ENCODE measurements at places on chromosomes 1 and 21.

DNA sequence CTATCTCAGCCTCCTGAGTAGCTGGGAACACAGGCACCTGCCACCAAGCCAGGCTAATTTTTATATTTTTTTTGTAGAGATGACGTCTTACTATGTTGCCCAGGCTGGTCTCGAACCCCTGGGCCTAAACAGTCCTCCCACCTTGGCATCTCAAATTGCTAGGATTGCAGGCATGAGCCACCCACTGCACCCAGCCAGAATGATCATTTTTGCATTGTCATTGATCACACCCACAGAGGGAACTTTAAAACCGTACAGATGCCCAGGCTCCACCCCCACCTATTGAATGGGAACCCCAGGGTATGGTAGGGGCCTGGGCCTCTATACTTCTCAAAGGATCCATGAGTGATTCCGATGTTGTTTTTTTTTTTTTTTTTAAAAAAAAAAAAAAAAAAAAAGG, 36.7 kb downstream of the ETNK2 start:
- ATAC-seq = no peak

- ATAC-seq = no peak
Measured at GRCh38 chr1:109391157-109391556, 6.6 kb downstream of the SORT1 start.

GRCh38 chr1:197103300-197103699, 36.2 kb upstream of the F13B start:
- ATAC-seq = no peak

GRCh38 chr1:196466654-196467053, 141.6 kb downstream of the KCNT2 start:
- no peak for ATAC-seq

DNA sequence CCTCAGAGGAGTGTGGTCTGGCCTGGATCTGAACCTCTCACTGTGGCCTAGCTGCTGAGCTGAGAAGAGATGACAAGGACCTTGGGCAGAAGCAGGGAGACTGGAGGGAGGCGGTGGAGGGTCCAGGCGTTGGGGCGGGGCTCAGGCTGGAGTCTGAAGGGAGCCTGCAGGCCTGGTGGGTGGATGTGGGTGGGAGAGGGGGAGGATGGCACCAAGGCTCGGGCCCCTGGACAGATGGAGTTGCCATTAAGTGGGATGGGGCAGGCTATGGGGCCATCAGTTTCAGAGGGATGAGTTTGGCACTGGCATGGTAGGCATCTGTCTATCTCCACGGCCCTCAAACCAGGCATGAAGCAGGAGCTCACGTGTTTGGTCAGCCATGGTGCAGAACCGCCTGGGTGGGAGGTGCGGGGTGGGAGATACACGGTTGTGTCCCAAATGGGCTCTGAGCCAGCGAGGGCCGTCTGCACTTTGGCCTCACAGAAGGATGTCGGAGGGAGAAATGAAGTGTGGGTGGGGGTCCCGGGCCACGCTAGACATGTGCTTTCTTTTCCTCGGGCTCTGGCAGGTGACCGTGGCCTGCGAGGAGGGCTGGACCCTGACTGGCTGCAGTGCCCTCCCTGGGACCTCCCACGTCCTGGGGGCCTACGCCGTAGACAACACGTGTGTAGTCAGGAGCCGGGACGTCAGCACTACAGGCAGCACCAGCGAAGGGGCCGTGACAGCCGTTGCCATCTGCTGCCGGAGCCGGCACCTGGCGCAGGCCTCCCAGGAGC, 23.6 kb downstream of the PCSK9 start:
- ATAC-seq = no peak

GRCh38 chr1:206935491-206936067, 10.7 kb downstream of the PIGR start:
- ATAC-seq = peak; percentile 47

DNA sequence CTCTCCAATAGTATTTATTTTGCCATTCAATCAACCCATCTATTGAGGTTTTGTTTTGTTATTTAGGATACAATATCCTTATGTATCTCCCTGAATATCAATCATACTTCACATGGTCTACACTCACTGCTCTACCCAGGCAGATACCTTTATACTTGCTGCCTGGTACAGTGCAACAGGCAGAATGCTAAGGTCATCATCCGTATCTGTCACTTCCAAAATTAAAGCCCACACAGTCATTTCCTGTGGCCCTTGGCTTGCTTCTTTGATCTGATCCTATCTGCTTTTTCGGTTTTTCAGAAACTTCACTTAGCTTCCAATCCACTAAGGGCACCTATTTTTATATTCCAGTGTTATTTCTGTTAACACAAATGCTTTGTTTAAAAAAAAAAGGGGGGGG, 22.3 kb upstream of the ZZZ3 start:
- ATAC-seq = no peak

DNA sequence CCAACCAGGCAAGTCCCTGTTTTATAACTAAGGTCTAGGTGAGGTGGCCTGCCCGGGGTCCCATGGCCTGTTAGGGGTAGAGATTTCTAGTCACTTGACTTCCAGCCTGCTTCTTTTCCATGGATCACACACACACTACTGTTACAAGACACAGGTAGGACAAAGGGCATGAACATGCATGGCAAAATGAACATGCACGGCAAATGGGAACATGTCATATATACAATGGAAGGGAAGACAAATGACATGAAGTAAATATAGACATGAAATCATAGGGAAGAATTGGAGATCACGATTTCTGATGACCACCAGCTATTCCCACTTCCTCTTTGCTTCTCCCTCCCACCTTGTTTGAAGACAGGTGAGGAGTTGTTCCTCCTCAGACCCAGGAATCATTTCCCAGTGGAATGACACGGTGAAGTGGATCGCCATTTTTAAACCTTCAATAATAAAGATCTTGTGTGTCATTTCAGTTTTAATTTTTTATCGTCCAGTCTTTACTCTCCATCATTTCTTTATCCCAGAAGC, 47.6 kb upstream of the ATF3 start:
- ATAC-seq = no peak

- ATAC-seq = no peak
Measured at GRCh38 chr1:184028854-184029623, 8.5 kb downstream of the COLGALT2 start.

DNA sequence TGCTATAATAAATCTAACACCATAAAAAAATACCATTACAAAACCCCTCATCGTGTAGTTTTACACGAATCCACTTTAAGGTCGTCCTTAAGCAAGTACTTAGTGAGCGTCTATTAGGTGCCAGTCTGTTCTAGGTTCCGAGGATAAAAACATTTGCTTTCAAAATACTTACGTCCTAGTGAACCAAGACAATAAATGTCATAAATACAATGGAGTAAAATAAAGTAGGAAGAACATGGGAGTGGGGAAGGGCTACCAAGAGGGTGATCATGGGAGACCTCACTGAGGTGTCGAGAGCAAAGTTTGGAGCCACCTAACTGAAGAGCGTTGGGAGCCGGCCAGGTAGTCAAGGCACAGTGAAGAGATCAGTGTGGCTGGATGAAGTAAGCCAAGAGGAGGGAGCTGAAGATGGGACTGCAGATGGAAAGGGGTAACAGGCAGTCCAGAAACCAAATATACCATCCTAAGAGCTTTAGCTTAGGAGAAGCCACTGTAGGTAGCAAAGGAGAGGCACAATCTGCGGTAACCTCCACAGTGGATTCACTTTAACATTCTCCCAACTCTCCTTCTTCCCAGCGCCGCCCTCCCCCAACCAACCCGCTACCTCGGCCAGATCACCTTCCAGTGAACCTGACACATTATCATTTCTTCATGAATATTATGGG, 684 bp downstream of the LTN1 start:
- ATAC-seq = no peak

DNA sequence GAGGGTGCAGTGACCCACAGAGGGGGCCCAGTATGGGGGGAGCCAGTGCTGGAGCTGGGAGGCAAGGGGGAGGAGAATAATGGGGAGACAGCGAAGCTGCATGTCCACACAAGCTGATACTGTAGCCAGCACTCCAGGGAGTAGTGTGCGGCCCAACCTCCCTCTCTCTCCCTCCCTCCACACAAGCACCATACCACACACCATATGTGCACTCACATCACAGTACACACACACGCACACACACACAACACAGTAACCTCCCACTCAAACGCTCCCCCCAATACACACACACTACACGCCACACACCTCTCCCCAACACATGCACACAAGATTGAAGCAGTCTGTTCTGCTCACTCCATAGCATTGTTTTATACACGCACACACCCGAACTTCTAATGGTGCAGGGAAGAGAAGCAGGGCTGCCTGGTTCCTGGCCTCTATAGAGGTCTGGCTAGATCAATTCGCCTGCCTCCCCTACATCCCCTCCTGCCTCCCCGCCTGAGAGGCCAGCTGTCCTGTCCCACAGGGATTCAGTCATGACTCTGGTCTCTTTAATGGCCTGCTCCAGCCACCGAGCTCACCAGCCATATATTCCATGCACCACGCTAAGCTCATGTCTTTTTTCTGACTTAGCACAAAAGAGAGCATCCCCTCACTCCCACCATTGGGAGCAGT, 3.8 kb downstream of the NCDN start:
- ATAC-seq = no peak

DNA sequence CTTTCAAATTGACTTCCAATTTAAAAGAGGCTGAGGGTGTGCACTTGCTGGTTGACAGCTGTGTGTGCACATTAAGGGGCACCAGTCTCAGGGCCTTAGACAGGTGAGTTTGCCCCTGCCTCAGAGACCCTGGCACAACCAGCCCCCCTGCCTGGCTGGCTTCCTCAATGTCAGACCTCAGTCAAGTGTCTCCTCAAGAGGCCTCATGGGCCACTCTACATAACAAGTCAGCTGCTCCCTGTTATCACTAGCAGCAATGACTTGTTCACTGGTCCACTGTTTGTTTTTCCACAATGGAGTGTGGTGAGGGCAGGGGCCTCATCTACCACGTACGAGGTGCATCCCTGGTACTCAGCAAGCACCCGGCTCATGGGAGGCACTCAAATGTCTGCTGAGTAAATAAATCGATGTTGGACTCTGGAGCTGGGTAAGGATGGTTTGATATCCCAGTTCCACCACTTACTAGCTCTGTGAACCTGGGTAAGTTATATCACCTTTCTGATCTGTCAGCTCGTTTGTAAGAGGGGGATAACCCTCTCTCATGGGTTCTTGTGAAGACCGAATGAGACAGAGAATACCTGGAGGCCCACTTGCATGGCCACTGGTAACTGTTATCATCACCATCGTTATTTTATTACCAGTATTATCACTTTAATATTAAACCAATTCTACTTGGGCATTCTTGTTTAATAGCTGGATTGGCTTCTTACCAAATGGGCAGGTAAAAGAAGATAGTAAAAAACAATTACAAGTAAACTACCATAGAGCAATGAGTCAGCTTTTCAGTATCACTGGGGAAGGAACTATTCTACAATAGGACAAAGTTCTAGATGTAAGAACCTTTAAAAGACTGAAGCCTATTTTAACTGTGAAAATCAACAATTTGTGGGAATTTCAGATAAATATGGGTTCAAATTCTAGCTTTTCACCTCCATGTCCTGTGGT, 64.6 kb downstream of the SLC66A1 start:
- ATAC-seq = no peak

GRCh38 chr1:217063172-217063908, 340.1 kb upstream of the ESRRG start:
- no peak for ATAC-seq

DNA sequence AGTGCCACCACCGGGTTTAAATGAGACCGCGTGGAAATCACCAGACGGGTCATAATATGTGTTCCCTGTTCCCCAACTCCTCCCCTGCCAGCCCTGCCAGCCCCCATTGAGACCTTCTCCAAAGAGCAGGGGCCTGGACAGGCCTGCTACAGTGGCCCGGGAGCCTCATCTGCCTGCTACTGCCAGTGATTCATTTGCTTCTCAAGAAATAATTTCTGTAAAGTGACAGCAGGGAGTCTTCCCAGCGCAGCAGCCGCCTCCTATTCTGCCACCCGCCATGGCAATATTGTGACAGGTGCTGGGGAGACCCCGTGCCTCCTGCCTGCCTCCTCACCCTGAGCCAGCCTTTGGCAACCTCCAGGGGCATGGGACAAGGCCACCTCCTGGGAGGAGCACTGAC, 8.9 kb downstream of the IFFO2 start:
- ATAC-seq = no peak

DNA sequence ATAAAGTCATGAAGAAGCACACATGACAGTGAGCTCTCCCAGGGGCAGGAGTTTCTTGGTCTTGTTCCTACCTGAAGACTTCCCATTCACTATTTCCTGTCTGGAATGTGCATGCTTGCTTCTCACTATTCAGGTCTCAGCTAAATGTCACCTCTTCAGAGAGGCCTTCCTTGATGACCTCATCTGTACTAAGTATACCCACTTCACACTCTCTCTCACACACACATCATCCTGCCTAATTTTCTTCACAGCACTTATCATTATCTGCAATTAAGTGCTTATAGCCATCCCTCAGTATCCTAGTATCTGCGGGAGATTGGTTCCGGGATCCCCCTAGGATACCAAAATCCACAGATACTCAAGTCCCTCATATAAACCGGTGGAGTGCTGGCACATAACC, 146.4 kb upstream of the IVNS1ABP start:
- ATAC-seq = no peak

DNA sequence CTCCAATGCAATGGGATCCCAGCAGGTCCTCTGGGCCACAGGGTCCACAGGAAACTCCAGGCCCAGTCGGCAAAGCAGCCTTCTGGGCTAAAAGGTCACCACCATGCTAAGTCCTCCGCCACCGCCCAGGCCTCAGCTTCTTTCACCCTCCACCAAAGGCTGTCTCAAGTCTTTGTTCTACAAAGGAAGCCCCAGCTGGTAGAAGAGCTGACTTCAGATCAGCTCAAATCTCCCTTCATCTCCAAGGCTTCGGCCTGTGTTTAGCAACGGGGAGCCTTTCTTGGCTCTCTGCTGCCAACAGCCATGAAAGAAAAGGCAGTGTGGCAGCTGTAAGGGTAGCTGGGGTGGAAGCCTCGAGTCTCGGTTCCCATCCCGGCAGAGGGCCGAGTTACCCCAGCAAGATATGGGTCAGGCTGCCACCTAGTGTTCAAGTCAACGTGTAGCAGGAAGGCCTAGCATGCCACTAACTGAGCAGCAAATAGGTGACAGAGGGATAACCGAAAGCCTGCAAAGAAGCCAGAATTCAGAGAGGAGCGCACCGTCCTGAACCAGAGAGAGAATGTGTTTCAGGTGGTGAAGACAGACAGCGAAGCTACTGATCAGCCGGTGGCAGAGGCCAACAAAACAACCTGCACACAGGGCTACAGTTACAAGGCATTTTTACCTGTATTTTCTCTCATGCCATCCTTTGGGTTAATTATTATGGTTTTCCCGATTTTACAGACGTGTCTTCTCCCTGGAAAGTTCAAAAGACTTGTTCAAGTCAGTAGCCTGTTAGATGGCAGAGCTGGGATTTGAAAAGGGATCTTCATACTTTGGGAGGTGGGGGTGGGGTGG, 26.8 kb upstream of the CRNN start:
- peak; percentile 93 for ATAC-seq

All from activated T-helper 17 cell treated with anti-CD3 and anti-CD28 coated beads, Interleukin-2, amount 50 U/mL, for 72 hours (primary cell).